ENCODE measurements at places on chromosomes 3 and 15. TPM values are rescaled to one million over a fixed set of nuclear protein-coding genes. Genes with fewer than 3 reads are reported as not detected.

GRCh38 chr15:48012191-48012590, 108.6 kb upstream of the SLC24A5 start:
- DNase-seq = no peak

GRCh38 chr3:196063971-196064370, 17.9 kb downstream of the TFRC start:
- no peak for DNase-seq

DNA sequence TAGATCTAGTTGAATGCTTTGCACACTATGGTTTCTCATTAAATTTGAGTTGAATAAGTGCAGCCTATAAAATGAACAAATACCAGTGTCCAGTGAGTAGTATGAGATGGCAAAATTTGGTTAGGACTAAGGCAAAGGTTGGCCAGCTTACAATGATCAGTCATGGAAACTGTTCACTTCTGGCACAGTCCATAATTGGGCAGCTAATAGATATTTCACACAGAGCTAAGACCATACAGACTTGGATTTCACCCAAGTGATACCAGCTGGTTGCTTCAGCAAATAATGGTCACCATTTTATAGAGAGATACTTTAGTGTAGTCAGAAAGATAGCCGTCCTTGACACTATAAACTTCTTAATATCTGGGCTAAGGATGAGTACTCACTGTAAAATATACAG, 15.7 kb downstream of the GAP43 start:
- no peak for DNase-seq

DNA sequence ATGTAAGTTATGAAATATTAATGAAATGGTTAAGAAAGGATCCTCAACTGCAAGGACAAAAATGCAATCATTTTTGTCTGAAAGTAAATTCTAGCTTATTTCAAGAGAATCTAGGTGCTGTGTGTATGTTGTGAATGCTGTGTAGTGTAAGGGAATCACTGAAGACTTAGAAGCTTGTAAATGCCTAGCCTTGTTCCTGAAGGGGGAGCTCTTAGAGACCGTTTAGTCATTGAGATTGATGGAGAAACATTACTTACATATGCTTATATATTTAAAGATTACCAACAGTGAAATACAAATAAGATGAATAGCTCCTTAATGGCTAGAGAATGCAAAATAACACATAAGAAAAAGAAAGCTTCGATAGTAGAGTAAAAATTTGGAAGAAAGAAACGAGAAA, 67.9 kb downstream of the CNTN4 start:
- no peak for DNase-seq

DNA sequence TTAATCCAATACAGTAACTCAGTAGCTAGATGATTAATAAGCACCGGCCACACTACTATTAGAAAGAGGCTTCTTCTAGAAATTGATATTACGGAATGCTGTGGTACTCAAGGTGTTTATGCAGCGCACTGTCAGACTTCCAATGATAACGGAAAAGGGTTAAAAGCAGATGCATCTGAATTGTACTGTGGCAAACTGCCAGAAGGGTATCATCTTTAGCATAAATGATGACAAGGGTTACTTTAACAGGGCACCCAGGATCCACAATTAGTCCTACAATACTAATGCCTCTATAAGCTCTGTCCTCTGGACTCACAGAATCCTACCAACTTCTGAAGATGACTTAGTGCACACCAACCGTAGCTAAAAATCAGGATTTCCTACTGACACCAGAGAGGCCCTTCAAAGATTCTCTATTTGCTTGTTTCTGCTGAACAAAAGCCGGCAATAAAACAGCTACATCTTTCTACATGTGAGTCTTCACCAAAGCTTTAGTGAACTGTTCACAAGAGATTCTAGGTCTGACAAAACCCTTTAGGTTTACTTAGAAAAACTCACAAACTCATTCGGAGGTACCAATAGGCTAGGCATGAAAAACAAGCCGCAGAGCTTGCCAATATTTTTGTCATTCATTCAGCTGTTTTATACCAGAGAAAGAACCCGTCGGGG, 7.1 kb downstream of the SATB1 start:
- DNase-seq = no peak

DNA sequence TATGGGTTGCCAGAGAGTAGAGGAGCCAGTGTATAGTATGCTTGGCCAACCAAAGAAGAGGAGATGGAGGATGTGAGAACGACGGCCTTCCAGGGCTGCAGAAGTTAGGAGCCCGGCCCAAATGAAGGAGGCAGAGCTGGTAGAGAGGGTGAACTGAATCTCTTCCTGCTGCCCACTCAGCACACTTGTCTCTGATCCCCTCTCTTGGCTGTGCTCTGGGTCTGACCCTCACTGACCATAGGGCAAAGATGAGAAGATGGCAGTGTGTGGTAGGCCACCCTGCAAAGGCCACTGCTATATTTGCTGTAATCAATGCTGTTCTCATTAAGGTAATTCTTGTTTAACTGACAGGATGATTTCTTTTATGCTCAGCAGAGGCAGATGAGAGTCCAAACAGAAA, 256.0 kb downstream of the OCA2 start:
- no peak for DNase-seq

DNA sequence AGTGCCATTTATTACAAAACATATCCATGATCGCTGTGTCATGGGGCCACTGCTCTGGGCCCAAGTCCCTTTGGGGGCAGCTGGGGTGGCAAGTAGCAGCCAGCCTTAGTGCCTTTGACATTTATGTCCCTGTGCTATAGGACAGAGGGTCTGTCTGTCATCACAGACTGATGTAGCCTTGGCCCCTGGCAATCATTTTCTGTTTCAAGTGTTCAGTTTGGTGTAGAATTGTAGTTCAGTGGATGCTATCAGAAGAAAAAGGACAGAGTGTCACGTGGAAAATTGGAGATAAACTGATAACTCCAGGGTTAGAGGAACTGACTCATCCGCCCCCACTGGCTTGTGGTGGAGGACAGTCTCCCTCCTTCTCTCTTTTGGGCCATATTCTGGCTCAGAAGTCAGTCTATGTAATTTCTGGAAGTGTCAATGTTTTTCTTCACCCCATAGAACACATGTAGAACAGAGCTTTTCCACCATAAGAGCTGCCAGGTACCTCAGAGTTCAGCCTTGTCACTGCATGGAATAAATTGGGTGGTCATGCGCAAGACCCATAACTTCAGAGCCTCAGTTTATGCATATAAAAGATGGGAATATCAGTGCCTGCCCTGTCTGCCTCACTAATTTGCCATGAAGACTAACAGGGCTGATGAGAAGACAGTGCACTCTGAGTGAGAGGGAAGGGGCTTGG, 4.5 kb upstream of the MRPS22 start:
- DNase-seq = peak; percentile 58

- DNase-seq = no peak
These were observed 94.9 kb upstream of the ATP2B2 start for GRCh38 chr3:10600296-10600714.

DNA sequence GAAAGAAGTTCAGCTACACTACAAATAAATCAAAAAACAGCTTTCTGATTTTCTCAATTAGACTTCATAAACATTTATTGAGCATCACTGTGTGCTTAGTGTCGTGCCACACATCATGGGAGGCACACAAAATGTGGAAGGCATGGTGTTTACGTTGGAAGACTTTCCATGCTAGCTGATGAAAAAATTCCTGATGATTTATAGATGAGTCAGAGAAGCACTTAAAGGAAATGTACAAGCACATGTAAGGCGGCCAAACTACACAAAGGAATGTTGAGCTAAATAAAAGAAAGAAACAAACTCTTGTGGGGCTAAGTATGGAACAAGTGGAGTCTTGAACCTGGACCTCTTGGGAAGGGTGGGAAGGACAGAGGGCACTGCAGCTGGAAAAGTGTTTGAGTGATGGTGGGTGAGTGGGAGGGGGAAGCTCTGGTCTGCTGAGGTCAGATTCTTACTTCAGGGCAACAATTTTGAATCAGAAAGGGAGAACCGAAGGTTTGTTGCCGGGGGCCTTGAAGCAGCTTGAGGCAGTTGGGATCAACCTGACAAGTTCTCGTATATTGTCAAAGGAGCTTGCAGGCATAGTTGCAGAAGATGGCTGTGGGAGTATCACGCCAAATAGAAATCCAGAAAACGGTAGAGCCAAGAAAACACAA, 66.9 kb downstream of the FOXB1 start:
- no peak for DNase-seq

The PLSCR5 gene
- not detected for total RNA-seq

The SLC6A6 gene
- 60.1 TPM for total RNA-seq

The ATP6V1A gene
- total RNA-seq = 35.0 TPM

The STAB1 gene
- 19.1 TPM for total RNA-seq

The MYLK gene
- 11.3 TPM for total RNA-seq

The AADACL2 gene
- not detected for total RNA-seq

The XCR1 gene
- total RNA-seq = not detected

The FEZF2 gene
- total RNA-seq = not detected

The HESX1 gene
- 2.2 TPM for total RNA-seq

The EXD1 gene
- not detected for total RNA-seq
